AML-193 (cell line): ENCODE measurements at places on chromosomes 13 and 19.

- DNase-seq: no peak
Observed at GRCh38 chr19:16369664-16370576, 45.3 kb downstream of the KLF2 start.

- DNase-seq: no peak
Observed at GRCh38 chr13:101930331-101930730, 471.5 kb downstream of the FGF14 start.

DNA sequence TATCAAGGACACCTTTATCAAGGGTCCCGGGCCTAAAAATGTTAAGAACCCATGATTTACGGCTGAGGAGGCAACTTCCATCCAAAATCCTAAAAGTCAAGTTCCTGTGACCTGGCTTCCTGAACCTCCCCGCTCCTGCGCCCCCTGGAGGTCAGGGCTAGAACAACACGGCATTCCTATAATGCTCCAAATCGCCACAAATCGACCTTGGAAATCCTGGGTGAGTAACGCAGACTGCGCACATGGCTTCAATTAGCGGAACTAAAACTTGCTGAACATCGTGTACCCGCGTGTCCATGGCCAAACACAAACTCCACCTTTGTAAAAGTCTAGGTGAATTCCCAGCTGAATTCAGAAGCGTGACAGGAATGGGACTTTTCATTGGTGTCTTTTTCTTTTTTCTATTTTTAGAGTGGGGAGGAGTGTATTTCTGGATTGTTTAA lies 4.3 kb upstream of the C5AR1 start:
- DNase-seq: peak; percentile 39

DNA sequence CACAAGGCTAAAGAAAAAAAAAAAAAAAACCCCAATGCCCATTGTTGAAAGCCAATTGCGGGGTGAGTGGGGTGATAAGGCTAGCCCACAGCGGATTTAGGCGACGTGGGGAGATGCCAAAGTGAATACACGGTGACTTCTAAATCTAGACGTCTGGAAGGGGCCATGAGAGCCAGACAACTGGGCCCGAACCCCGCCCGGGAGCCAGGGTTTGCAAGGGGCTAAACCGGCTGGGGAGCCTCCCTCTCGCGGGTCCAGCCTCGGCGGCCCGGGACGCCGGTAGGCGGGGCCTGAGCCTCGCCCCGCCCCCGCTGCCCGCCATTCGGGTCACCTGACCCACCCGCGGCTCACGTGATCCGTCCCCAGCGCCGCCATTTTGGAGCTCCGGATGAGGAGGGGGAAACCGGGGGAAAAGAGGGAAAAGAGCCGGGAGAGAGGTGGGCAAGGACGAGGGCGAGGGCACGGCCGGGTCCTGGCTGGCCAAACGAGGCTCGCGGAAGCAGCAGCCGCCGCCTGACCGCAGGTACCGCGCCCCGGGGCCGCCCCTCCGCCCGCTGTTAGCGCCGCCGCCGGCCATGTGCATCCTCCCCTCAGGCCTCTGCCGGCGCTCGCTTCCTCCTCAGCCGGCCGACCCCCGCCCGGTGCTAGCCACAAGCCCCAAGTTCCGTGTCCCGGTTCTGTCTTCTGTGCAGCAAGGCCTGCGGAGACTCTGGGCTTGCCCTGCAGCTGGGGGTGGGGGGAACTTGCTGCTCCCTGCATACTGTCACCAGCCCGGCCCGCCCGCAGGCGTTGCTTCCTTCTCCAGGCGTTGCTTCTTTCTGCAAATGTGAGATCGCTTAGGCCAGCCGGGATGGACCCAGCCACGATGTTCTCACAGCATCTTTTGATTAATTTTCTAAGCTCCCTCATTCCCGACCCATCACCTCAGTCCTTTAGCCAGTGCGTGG lies at the start of gene ZNF507:
ZNF507 (plus strand) TSS at position 350 of the 947 bp plus-strand sequence. CDS start 7,221 bp downstream, outside the sequence.
- no peak for DNase-seq

- peak; percentile 84 for DNase-seq
Observed at GRCh38 chr13:57865600-57866294, 234.2 kb downstream of the PCDH17 start.

DNA sequence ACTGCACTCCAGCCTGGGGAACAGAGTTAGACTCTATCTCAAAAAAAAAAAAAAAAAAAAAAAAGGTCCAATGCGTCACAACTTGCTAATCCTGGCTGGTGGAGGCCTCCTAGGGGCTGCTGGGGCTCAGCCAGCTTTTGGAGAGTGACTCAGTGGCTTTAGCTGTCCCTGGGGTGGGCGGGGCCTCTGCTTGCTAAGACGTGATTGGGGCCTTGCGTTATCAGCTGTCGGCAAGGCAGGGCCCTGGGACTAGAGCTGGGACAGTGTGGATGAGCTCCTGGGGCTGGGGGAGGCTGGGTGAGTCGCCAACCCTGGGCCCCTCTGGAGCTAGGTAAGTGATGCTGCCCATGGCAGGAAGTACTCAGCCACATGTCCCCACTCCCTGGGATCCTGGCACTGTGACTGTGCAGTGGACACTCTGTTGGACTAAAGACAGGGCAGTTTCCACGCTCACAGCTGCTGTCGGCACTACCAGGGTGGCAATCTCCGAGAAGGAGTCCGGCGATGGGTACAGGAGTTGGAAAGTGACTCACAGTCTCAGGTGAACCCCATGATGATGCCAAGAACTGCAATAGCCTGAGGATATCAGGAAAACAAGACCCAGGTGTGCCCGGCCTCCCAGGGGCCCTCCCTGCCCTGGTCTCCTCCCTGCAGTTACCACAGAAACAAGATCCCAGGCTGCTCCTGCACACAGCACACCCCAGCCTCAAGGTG lies 32.2 kb downstream of the F2RL3 start:
- DNase-seq: no peak
